ENCODE measurements at places on chromosomes 6 and 20.
A peak's percentile ranks its signal among the peaks of the same experiment; 100 is the strongest.

GRCh38 chr6:39137245-39137644, 22.3 kb upstream of the SAYSD1 start:
- no peak for DNase-seq

GRCh38 chr6:80636689-80637088, 530.2 kb downstream of the BCKDHB start:
- DNase-seq, result no peak

DNA sequence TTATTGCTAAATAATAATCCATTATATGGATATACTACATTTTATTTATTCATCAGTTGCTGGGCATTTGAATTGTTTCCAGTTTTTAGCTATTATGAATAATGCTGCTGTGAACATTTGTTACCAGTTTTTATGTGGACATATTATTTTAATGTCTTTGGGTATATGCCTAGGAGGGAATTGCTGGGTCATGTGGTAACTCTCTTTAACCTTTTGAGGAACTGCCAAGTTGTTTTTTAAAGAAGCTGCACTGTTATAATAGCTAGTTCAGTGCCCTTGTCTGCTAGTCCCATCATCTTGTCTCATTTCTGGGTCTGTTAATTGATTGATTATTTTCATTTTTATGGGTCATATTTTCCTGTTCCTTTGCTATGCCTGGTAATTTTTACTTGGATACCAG, 56.3 kb downstream of the FOXO3 start:
- DNase-seq, result no peak

- DNase-seq, result no peak
Observed at GRCh38 chr6:140459209-140459608, 1084.8 kb upstream of the CITED2 start.

GRCh38 chr6:109793792-109794191, 102.7 kb downstream of the FIG4 start:
- DNase-seq, result peak; percentile 91

DNA sequence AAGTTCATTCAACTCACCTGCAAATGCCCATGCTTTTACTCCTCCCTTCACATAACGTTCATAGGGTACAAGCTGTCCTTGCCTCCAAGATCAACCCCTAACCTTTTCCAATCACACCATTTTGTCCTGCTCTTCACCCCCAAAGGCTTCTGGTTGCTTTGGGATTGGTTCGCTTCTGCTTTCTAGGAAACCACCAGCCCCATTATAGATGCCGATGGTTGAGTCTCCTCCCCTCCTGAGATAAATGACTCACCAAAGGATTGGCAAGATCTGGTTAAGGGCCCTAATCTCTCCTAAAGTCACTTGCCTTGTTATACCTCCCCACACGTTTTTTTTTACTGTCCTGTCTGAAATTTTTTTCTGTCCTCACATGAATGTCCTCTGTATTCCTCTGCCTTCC, 311.4 kb downstream of the HACE1 start:
- no peak for DNase-seq

GRCh38 chr6:77425671-77426070, 37.6 kb downstream of the HTR1B start:
- peak; percentile 13 for DNase-seq

DNA sequence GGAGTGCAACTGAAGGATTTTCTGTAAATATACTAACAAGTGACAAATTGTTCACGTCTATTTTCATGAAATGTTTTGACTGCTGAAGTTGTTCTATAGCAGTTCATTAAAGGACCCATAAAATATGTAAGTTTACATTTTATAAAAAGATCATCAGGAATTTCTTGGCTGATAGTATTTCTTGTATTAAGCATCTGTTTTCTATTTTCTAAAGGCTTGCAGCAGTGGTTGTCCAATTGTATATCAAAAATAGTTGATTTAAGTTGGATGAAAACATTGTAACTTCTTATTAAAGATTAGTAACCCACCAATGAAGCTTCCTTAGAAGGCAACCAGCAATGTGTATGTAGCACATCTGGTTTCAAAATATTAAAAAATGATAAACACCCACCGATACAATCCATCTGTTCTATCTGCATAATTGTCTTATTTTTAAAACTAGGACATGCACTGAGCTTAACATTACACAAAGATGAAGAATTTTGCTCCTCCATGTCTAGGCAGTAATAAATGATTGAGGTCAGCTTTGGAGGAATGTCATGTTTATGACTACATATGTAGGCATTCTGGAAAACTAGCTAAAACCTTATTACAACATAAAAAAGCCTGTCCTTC, 301.3 kb upstream of the TCF21 start:
- DNase-seq, result no peak

GRCh38 chr6:152233547-152234320, 403.4 kb downstream of the SYNE1 start:
- no peak for DNase-seq

- DNase-seq, result no peak
Observed at GRCh38 chr6:100117680-100118079, 123.7 kb upstream of the MCHR2 start.

DNA sequence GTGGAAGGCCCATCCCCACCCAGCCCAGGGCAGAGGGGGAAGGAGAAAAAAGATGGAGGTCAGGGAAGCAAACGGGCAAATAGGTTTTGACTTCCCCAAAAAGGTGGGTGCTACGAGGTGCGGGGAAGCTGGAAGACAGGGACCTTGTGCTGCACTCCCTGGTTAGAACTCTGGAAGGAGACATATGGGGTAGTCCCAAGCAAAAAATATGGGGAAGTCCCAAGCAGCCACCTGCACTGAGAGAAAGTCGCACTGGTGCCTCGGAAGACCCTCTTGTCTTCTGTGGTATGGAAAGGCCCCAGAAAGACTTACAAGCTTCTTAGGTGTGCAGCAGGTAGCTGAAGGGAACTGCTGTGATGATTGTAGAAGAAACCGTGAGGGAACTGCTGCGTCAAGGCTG, 93.8 kb upstream of the CEP85L start:
- DNase-seq, result no peak

DNA sequence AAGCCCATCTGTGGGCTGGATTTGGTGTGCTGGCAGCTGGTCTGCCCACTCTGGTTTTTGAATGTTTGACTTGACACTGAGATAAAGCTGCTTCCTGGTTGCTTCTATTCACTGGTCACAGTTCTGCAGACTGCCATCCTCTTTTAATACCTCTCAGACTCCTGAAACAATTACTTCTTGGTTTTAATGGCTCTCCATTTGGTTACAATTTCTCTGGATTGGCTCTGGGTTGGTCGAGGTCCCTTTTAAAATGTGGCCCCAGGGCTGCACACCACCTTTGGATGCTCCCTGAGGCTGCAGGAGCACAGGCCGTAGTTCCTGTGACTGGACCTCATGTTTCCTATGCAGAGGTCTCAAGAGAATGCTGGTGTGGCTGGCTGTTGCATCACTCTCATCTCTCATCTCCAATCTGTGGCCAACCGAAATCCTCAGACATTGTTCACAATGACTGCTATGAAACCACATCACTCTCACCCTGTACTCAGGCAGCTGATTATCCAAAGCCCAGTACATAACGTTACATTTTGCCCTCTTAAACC, 98.5 kb downstream of the INSM1 start:
- DNase-seq, result peak; percentile 67

- no peak for DNase-seq
Observed at GRCh38 chr6:109383438-109383940, 1.2 kb upstream of the CD164 start.

- no peak for DNase-seq
Observed at GRCh38 chr20:12068121-12068520, 150.4 kb downstream of the BTBD3 start.

GRCh38 chr20:37839432-37839827, 63.5 kb upstream of the VSTM2L start:
- no peak for DNase-seq

DNA sequence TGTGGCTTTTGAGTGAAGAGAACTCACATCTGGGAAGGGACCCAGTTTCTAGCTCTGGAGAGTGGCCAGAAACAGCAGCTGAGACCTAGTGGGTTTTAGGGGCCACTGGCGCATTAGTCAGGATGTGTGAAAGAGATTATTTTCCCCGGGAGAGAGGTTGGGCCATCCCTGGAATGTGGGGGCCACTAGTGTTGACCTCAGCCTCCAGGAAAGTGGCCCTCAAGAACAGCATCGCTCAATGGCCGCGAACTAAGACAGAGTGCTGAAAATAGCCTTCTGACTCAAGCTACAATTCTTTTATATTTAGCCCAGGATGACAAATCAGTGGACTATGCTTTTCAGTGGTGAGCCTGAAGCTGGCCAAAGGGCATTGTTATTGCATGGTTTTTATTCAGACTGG, 210.4 kb upstream of the RNF24 start:
- DNase-seq, result peak; percentile 79

DNA sequence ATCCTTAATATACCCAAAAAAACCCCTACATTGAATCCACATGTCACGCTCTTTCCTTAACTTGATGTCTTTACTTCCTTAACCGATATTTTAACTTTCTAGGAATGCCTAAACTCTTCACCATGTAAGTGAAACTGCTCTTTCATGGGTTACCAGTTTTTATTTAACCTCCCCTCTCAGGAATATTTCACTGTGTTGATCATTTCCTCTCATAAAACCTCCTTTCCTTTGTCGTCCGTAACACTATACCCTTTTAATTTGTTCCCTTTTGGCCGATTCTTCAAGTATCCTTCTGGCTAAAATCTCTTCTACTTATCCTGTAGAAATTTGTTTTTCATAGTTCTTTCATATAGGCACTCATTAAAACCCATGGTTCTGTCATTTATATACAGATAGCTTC, 24.6 kb downstream of the SYCP2 start:
- DNase-seq, result no peak

GRCh38 chr20:16064989-16065707, 508.1 kb downstream of the KIF16B start:
- DNase-seq, result no peak

DNA sequence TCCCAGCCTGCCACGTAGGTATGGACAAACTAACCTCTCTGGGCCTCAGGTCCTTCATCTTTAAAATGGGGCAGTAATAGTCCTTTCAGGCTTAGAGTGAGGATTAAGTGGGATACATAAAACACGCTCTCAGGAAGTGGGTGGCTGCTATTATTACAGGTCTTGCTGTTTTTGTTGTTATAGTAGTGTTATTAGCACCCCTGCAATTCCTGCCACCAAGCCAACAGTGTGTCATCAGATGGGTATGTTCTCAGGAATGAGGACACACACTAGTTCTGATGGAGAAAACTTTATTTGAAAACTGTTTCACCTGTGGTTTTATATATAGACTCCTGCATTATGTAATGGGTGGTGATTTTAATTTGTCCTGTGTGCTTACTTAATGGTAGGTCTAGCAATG, 131.7 kb downstream of the LRRC1 start:
- no peak for DNase-seq

- no peak for DNase-seq
Observed at GRCh38 chr6:108676555-108676954, 115.8 kb downstream of the FOXO3 start.

DNA sequence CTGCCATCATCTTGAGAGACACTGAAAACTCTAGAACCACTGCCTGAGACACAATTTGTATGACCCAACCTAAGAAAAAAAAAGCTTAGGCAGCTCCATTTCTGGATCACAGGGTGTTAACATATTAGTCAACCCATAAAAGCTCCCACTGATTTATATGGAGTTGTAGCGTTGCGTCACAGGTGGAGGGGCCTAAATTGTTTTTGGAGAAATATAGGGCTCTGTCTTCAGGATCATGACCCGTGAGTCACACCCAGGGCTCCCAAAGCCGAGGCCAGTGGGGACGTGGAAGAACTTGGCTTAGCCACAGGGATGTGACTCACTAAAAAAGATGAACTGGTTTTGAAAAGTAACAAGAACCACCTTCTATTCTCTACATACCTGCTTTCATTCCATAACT, 116.5 kb upstream of the BMP2 start:
- no peak for DNase-seq

- DNase-seq, result no peak
Observed at GRCh38 chr20:64024141-64024990, 11.6 kb upstream of the C20orf204 start.

DNA sequence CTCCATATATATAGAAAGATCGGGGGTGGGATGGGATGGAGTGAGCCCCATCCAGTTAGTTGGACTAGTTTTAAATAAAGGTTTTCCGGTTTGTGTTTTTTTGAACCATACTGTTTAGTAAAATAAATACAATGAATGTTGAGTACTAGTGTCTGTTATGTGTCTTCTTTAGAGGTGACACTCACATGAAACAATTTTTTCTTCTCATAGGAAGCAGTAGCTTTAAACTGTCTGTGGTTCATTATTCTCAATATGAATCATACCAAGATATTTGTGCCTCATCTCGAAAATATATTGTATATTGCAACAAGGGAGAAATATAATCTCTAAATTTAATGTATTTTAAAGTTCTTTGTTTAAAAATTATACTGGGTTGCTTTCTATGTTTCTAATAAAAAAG, 33.4 kb downstream of the HSF2 start:
- DNase-seq, result no peak

DNA sequence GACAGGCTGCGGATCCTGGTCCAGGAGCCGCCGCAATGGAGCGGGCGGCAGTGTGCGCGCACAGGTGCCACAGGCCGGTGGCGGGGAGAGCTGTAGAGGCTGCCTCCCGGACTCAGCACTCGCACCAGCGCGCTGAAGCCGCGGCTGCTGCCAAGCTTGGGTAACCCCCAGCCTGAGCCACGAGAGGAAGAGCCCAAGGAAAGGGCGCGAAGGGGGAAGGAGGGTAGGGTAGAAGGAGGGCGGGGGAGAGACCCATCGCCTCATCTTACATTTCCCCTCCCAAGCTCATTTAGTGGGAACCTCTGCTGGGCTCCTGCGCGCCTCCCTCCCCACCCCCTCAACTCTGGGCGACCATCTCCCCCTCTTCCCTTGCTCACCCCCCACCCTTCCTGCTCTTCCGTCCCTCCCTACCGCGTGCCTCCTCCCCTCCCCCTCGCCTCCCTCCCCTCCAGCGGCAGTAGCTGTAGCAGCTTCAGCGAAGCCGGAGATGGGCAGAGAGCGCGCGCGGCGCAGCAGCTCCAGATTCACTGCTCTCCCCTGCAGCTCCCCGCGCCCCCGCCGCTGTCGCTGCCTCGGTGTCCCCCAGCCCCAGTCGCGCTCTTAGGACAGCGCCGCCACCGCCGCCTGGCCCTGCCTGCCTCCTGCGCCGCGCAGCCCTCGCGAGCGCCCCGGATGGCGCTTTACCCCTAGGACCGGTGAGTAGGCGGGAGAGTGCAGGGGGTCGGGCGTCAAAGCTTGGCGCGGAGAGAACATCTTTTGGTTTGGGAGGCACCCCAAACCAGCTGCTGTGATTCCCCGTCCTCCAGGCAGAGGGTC, at the start of gene FUT9:
Gene FUT9 (plus strand): TSS at position 457 of the 816 bp plus-strand sequence. CDS start 187,182 bp downstream, outside the sequence.
- DNase-seq, result no peak

DNA sequence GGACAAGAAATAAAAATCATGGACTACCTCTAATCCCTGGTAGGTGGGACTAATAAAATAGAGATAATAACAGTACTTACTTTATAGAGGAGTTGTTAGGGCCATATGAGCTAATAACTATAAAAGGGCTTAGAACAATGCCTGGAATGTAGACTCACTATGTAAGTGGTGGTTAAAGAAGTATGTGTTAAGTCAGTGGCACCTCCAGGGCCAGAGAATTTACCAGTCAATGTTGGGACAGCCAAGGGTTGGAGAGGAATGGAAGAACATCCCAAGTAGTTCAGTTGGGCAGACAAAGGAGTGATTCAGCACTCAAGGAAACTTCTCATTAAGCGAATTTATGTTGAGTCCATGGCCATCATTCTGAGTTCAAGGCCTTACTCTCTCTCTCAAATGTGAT, 116.8 kb downstream of the OTOR start:
- no peak for DNase-seq
